ENCODE measurements at places on chromosomes 6 and 20. TPM values are rescaled to one million over a fixed set of nuclear protein-coding genes. Genes with fewer than 3 reads are reported as not detected.

The PSORS1C2 gene
- total RNA-seq = not detected

- DNase-seq = no peak
These were observed 141.2 kb downstream of the GRM4 start for GRCh38 chr6:34004706-34005105.

DNA sequence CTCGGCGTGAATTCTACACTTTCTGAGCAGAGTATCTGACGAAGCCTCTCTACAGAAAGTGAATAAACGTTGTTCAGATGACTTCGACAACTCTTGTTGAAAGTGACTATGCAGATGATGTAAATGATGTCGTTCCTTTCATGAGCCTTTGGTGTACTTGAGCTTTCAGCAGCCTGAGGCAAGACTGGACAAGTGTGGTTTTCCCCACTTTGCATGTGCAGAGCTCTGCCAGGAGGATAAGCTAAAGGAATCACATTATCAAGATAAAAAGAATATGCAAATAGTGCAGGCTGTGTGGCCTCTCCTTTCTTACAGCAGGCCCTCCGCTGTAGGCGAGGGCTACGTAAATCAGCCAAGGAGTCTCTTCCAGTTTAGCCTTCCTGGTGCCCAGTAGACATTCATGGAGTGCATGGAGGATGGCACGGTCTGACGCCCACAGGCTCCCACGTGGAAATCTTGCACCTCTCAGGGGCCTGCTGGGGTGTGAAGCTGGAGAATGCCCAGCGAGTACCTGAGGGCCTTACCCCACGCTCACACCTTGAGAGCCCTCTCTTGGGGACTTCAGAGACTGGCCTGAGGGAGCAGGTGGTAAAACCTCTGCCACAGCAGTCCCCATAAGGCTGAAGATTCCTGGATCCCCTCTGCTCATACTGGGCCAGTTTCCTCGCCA lies 54.9 kb downstream of the RPP40 start:
- DNase-seq = no peak

GRCh38 chr6:139539852-139540251 lies 165.4 kb upstream of the CITED2 start:
- peak; percentile 61 for DNase-seq

DNA sequence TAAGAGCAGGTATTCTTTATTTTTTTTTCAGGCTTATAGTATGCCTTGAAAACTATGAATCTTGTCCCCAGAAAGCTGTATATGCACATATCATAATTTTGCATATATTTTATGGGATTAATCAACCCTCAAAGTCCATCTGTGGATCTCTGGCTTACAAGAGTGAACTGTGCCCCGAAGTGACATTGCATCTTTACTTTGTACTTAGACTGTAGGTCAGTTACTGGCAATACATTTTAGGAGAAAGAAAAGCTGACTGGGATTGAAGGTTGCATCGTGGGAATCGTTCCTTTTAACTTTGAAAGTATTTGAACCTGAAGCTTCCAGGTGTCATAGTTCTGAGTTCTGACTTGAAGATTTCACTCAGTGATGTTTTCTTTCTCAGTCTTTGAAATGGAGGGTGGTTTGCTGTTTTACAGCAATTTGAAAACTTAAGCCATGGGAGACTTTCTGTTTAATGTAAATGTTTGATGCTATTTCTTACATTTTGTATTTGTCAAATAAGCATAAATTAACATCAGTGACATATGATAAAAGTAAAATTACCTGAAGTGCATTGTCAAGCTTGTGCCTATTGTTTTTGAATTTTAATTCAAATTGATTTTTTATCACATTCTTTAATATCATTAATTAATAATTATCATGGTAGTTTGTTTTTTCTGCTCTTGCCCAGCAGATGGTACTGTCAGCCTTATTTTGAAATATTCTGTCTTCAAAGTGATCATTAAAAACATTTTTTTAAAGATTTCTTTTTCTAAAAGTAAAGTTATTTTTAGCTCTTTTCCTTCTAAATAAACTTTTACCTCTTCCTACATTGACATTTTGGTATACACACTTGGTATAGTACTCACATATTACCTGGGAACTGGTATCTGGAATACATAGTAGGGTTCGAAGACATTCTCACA lies 29.0 kb downstream of the L3MBTL3 start:
- no peak for DNase-seq
